ENCODE measurements at places on chromosomes 4 and X.

- DNase-seq: no peak
Measured at GRCh38 chr4:78734441-78735162, 41.5 kb upstream of the BMP2K start.

DNA sequence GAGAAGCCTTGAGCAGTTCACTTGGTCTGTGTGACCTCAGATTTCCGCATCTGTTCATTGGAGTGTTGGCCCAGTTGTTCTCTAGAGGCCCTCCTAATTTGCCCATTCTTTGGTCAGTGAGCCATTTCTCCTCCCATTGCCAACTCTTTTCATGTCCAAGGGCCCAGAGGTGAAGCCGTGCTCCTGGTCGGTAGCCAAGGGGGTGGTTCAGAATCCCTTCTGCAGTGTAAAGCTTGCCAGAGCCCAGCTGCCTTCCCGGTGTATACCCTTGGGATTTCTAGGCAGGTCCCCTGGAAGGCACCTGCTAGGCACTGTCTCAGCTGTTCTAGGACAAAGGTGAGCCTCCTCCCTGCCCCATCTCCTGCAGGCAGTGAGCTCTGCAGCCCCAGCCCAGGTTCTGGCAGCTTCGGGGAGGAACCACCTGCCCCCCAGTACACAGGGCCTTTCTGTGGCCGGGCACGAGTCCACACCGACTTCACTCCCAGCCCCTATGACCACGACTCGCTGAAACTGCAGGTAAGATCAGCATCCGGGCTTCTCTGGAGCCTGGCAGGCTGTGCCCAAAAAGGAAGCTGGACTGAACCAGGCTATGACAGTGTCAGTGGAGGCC lies 12.3 kb downstream of the SASH3 start:
- no peak for DNase-seq

GRCh38 chrX:139246295-139246694 lies 284.2 kb upstream of the F9 start:
- DNase-seq: peak; percentile 1

GRCh38 chr4:87153078-87153870 lies 67.1 kb downstream of the KLHL8 start:
- no peak for DNase-seq

DNA sequence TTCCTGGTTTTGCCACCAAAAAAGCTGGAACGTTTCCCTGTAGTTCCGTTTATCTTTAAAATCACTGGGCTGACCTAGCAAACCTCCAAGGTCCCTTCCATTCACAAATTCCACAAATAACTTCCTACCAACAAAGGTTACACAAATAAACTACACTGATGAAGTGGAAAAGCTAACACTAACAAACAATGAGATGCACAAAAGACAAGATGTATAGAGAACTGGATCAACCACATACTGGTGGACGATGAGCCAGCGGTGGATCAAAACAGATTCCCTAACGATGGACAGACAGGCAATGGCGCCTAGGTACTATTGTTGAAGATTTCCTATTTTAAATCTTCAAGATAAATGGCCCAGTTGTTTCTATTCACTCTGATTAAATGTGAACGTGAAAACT lies 15.5 kb downstream of the AFAP1 start:
- no peak for DNase-seq

DNA sequence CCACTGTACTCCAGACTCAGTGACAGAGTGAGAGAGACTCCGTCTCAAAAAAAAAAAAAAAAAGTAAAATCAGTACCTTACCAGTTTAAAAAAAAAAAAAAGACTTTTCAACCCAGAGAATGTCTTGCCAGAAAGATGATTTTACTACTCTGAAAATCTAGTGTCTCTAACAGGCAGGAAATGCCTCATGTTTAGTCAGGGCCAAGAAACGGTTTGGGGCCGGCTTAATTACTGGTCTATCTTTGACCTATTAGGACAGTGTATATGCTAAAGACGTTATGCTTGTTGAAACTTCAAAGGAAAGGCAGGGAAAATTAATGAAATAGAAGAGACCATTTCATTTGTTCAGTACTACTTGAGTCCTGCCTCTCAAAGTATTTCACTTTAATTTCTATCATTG lies 9.9 kb downstream of the BEND4 start:
- DNase-seq: no peak

GRCh38 chrX:72262077-72262476 lies 15.0 kb downstream of the RPS4X start:
- no peak for DNase-seq

- DNase-seq: peak; percentile 1
Measured at GRCh38 chrX:66914080-66914479, 275.2 kb upstream of the EDA2R start.

DNA sequence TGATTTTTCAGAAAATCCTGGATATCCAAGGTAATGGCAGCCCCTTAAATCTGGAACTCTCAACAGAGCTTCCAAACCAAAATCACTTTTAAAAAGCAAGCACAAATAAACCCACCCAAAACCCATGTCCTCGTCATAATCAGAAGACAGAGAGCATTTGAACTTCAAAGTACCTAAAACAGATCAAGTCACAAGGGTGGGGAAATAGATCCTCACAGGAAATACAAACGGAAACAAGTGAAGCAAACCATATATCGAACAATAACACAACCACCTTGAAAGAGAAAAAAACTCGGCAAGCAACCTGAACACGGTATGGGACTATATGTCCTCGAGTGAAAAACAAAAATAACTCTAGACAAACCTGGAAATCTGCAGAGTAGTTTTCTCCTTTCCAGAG lies 15.9 kb upstream of the CCNQ start:
- DNase-seq: no peak

DNA sequence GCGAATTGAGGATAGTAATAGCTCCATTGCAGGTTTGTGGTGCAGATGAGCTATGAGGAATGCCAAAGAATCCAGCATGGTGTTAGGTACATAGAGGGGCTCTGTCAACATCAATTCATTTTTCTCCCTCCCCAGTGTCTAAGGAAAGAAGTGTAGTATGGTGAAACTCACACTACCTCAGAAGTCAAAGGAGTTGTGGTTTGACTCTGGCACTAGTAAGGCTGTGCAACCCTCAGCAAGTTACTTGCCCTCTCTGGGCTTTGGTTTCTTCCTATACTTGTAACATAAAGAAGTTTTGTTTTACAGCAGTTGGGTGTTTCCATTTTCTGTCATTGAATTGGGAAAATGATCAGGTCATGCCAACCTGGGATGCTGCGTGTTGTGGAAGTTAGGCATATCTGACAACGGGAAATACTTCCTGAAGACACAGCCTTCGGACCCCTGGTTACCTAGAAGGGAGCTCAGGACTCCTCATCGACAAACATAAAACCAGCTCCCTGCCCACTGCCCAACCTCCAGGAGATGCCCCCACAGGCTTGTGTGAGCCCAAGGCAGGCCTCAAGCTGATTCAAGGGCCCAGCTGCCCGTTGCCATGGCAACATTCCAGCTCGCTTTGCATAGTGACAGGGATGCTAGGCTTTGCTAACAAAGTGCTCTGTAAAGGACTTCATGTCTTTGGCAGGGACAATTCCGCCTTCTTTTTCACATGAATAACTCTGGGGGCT lies 71.4 kb downstream of the RTL5 start:
- DNase-seq: peak; percentile 1

DNA sequence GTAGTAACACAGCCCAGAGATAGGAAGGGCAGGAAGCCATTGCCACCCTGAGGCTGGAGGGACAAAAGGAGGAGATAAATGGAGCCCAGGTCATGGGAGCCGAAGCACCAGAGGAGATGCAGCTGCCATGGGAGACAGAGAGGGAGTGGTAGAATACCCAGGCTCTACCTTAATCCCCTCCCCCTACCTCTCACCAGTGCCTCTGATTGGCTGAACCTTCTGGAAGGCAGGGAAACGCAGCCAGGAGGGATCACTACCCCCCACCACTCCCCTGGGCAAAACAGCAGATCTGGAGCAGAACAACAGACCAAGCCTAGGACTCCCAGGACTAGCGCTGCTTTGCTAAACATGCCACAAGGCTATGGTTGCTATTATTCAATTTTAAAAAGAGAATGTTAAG lies 114.2 kb downstream of the ZNF827 start:
- no peak for DNase-seq

DNA sequence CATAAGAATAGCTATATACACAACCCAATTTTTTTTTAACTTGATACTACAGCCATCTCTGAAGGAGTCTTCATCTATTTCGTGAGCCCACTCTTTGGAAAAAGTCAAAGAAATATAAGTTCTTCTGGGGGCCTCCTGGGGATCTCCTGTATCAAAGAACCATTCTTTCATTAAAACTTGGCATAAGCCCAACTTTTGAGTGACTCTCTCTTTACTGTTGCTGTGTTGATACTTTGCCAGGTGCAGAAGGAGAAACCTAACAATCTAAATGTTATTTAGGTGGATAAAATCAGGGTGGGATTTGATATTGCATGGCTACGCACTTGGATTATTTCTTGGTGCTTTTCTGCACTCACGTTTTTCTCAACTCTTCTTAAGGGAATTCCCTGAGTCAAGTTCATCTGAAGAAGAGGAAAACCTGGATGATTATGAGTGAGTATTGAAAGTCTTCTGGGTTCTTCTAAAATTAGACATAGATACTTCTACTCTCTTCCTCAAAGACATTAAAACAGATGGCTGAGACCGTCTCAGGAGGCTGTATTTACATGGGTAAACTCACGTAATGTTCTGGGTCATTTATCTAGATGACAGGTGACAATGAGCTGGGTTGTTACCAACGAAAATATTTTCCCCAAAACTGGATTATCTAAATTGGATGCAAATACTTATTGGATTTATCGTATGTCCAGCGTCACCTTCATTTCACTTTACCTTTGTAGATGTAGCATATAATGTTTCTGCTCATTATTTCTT lies 25.2 kb downstream of the BMX start:
- no peak for DNase-seq

- peak; percentile 2 for DNase-seq
Measured at GRCh38 chrX:18598413-18598812, 73.5 kb downstream of the RS1 start.

DNA sequence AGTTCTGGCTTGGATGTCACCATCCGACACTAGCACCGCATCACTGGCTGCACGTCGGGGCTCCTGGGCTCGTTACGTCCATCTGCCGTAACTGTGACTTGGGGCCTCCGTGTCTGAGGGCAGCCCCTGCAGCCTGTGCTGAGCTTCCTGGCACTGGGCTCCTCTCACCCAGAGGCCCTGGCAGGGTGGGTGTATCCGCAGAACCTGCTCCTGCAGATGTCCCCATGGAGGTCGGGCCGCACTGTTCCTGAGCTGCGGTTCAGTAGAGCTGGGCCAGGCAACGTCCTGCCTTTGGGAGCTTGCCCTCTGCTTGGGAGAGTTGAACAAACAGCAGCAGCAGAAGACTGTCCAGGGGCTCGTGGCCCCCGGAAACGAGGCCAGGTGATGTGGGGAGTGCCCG lies 71.4 kb downstream of the RGS12 start:
- no peak for DNase-seq

DNA sequence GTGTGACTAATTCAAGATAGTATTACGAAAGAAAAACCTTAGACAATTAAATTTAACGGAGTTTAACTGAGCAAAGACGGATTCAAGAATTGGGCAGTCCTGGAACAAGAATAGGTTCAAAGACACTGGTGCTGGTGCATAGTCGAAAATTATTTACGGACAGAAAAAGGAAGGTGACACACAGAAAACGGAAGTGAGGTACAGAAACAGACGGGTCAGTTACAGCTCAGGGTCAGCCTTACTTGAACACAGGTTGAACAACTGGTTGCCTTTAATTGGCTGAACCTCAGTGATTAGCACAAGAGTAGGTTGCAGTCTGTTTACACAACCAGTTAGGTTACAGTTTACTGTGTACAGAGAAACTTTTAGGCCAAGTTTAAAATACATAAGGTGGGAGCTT lies 31.5 kb downstream of the KLHL8 start:
- DNase-seq: no peak

- peak; percentile 48 for DNase-seq
Measured at GRCh38 chrX:109890910-109891502, 111.9 kb upstream of the TMEM164 start.

DNA sequence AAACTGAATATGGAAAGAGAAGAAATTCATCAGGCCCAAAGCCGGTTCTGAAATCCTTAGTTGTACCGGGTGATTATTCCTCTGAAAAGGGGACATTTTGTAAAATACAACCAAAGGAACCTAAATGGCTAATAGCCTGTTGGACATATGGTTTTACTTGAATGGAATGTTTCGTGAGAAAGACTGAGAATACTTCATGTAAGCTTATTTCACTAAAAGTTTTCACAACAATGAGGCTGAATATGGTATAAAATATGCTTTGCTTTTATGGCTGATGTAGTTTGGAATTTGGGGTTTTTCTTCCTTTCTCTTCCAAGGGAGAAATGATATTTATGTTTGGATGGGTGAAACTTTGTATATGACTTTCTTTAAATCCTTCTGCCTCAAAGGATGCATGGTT lies 2.7 kb downstream of the GRIA3 start:
- DNase-seq: peak; percentile 72

- peak; percentile 85 for DNase-seq
Measured at GRCh38 chr4:119286377-119287002, 35.4 kb downstream of the FABP2 start.

- DNase-seq: no peak
Measured at GRCh38 chr4:8144359-8144758, 14.3 kb downstream of the ABLIM2 start.

- no peak for DNase-seq
Measured at GRCh38 chr4:151358266-151358665, 32.9 kb upstream of the SH3D19 start.

DNA sequence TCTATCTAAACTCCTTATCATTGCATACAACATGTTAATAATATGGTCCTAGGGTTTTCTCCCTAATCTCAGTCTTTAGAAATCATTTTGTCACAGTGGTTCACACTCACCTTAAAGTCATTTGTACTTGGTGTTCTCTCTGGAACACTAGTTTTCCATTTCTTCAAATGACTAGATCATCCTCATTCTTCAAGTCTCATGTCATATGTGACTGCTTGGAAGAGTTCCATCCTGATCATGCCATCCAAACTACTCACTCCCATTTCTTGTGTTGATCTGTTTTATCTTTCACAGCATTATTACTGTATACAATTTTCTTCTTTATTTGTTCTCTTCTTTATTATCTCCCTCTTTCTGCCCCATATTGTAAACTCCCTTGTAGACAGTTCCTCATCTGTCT lies 66.5 kb downstream of the HTR2C start:
- peak; percentile 21 for DNase-seq

DNA sequence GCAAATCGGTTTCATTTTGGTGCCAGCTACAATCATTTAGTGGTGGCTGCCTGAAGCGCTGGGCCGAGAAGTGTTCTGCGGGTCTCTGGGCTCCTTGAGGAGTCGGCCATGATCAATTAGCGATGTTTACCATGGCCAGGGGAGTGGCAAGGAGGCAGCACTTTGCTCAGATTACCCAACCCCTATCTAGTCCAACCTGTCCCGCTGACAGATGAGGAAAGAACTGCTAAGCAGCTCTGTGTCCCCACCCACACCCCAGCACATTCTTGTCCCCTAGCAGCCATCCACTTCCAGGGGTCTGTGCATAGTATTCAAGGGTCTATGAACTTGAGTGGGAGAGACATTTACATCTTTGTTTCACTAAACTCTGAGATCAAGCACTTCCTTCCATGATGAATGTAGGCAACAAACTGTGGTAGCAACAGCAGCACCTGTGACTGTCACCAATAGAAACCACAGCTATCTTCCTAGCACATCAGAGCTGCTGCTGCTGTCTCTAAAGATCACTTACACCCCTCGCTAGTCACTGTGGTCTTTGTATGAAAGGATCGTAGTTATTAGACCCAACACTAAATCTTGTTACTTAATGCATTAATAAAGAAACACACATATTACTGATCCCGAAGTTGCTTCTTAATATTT lies 331.6 kb downstream of the BCOR start:
- no peak for DNase-seq

- peak; percentile 31 for DNase-seq
Measured at GRCh38 chr4:182280436-182281111, 37.4 kb downstream of the TENM3 start.
